ENCODE measurements at places on chromosomes 3 and 15.

DNA sequence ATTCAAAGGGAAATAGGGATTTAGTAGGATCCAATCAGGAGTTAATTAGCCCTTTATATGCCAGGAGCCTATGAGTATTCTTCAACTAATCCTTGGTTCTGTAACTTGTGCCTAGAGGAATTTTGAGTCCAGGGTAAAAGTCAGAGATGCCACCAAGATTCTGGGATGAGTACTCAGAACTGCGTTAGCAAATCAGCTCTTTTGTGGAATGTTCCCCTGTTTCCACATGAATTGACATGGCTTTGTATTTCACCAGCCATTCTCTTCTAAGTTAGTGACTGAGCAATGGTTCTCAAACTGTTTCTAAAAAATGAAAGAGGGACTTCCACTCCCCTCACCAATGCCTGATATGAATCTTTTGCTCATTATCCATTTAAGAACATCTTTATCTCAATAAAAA, 508.7 kb downstream of the SOX2 start:
- no peak for DNase-seq

GRCh38 chr3:181941250-181941649, 229.5 kb downstream of the SOX2 start:
- no peak for DNase-seq

DNA sequence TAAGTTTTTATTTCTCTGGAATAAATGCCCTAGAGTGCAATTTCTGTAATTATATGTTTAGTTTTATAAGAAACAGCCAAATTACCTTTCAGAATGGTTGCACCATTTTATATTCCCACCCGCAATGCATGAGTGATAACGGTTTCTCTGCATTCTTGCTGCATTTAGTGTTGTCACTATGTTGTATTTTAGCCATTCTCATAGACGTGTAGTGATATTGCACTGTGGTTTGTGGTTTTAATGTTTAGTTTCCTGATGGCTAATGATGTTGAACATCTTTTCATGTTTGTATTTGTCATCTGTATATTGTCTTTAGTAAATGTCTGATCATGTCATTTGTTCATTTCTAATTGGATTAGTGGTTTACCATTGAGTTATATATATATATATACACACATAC, 73.0 kb upstream of the GOLIM4 start:
- DNase-seq = no peak

DNA sequence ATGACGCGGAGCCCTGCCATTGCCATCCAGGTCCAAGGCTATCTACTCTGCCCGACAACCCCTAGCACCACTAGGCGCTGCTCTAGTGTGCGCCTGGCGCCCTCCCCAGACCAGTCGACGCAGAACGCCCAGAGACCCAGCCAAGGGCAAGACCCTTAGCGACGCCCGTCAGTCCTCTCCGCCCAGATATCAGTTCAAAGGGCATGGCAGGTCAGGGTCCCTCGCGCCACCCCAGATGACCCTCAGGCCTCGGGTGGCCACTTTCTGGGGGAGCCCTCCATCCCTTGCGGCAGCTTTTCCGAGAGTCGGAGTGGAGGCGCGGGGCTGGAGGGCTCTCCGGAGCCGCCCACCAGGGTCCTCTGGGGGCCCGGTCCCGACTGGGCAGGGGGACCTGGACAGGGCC, 371 bp upstream of the CLSTN2 start:
- DNase-seq = no peak

- no peak for DNase-seq
Observed at GRCh38 chr3:133282236-133282635, 117.6 kb upstream of the BFSP2 start.
